ENCODE measurements at places on chromosomes 3 and 15. TPM values are rescaled to one million over a fixed set of nuclear protein-coding genes. Genes with fewer than 3 reads are reported as not detected.

DNA sequence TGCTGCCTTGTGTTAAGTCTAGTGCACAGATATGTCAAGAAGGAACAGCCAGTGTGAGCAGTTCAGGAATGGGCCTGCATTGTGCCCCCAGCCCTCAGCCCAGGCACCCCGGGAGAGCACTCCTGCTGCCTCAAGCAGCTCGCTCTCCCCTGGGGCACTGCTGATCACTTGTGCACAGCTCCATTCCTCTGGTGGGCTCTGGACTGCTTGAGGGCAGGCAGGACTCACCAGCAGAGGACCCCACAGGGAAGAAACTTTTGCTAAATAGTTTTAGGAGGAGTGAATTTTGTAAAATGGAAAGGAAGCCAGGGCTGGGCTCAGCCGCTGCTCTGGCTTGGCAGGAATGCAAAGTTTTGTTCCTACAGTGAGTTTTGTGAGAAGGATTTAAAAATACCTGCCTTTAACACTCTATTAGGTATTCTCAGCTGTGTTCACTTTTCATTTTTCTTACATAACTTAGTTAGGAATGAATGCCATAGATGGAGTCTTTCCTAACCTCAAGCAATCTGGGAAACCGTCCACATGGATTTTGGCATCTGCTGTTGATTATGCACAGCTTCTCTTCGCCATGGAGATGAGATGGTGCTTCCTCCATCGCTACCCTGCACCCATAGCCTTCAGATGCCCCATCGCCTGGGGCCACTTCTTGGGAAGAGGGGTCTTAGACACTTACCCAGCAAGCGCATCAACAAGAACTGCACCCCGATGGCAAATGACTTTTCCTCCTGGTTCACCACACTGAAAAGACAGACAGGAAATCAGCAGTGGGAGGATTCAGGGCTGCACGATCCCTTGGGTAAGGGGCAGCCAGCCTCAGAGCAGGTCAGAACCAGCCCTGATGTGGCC, 42.3 kb upstream of the RAB6B start:
- DNase-seq: peak; percentile 85
- peak overlapping the region; percentile 90 for H3K27ac ChIP-seq
- H3K27me3 ChIP-seq: no peaks in the 10 kb centered on the region
- no peaks in the 10 kb centered on the region for H3K36me3 ChIP-seq
- H3K4me1 ChIP-seq: peaks cover 14% of the 10 kb centered on the region
- no peak overlapping the region for H3K4me3 ChIP-seq

GRCh38 chr3:178982137-178982536, 89.5 kb downstream of the ZMAT3 start:
- H3K27ac ChIP-seq: no peak overlapping the region
- no peak overlapping the region for H3K4me3 ChIP-seq
- H3K27me3 ChIP-seq: no peaks in the 10 kb centered on the region
- no peak for DNase-seq
- H3K36me3 ChIP-seq: no peaks in the 10 kb centered on the region

- no peak overlapping the region for H3K4me3 ChIP-seq
- H3K36me3 ChIP-seq: no peaks in the 10 kb centered on the region
- no peaks in the 10 kb centered on the region for H3K4me1 ChIP-seq
- no peak overlapping the region for H3K27ac ChIP-seq
- no peaks in the 10 kb centered on the region for H3K27me3 ChIP-seq
These were observed 28.6 kb downstream of the PLD1 start for GRCh38 chr3:171781711-171782127.

GRCh38 chr3:110533089-110533488, 538.5 kb upstream of the NECTIN3 start:
- H3K27ac ChIP-seq: no peak overlapping the region
- H3K36me3 ChIP-seq: no peaks in the 10 kb centered on the region
- no peaks in the 10 kb centered on the region for H3K4me1 ChIP-seq
- no peak overlapping the region for H3K4me3 ChIP-seq
- DNase-seq: no peak

GRCh38 chr3:71260782-71261181, 322.7 kb downstream of the FOXP1 start:
- no peak overlapping the region for H3K4me3 ChIP-seq
- no peak overlapping the region for H3K27ac ChIP-seq
- H3K27me3 ChIP-seq: no peaks in the 10 kb centered on the region
- no peaks in the 10 kb centered on the region for H3K4me1 ChIP-seq

DNA sequence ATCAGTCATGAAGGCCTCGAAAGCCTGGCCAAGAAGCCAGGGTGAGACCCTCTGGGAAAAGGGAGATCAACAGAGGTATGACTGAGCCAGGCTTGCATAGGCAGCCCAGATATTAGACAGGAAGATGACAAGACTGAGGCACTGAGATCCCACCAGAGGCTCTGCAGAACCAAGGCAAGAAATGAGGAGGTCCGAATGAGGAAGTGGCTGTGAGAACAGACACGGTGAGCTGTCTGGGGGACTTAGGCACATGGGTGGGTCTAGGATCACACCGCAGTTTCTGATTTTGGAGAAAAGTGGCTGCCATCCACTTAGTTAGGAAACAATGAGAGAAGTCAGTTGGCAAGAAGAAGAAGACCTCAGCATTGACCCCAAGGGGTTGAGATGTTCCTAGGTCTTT, 31.5 kb upstream of the PRSS50 start:
- no peak overlapping the region for H3K27ac ChIP-seq
- H3K27me3 ChIP-seq: no peaks in the 10 kb centered on the region
- H3K4me3 ChIP-seq: no peak overlapping the region
- no peaks in the 10 kb centered on the region for H3K4me1 ChIP-seq

GRCh38 chr3:95311272-95311671, 1248.4 kb downstream of the NSUN3 start:
- no peak for DNase-seq
- H3K4me3 ChIP-seq: no peak overlapping the region
- H3K27me3 ChIP-seq: no peaks in the 10 kb centered on the region
- H3K36me3 ChIP-seq: no peaks in the 10 kb centered on the region

- no peak overlapping the region for H3K4me3 ChIP-seq
- no peaks in the 10 kb centered on the region for H3K27me3 ChIP-seq
- no peak overlapping the region for H3K27ac ChIP-seq
- DNase-seq: no peak
These were observed 24.6 kb downstream of the HLTF start for GRCh38 chr3:149061776-149062175.

BCHE gene
- 2.6 TPM for total RNA-seq

SLC22A14 gene
- not detected for total RNA-seq

ITIH1 gene
- 0.33 TPM for total RNA-seq
